CD4-positive, alpha-beta T cell treated with Interleukin-4 for 1 hour (primary cell): ENCODE measurements at places on chromosomes 4 and X.
A peak's percentile ranks its signal among the peaks of the same experiment; 100 is the strongest.

- DNase-seq = no peak
These were observed 345.7 kb upstream of the FAT1 start for GRCh38 chr4:187069398-187069797.

DNA sequence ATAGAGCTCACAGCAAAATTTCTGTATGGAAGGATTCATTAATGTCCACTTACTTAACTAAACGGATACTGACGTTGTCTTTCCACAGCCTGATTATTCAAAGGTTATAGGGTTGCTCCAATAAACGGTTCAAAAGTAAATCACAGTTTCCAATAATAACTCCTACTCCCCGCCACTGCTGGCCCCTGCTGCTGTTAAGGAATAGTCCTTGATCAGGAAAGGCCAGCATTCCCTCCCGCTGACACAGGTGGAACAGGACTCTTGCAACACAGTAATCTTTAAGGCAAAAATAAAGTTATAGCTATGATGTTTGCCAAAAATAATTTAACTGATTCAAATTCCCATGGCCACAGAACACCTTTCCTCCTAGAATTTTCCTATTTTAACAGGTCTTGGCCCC is 53.9 kb downstream of the FAT1 start:
- no peak for DNase-seq

DNA sequence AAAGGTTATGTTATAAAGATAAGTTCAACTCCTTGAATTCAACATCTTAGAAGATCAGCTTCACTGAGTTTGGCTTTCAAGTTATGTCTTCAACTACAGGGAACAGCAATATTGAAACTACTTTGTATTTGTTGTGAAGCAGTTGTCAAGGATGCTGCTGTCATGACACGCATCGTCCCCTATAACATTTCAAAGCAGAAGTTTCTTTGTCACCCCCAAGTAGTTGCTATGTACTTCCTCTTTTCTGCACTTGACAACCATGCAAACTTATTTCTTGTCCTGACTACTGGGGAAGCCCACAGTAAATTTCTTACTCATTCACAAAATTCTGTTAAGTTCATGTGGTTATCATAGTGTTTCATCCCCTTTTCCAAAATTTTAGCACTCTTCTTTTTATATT is 14.3 kb downstream of the ANTXR2 start:
- peak; percentile 86 for DNase-seq

GRCh38 chr4:75639124-75639695 is 8.9 kb upstream of the CDKL2 start:
- DNase-seq = no peak

GRCh38 chr4:139050446-139050845 is 34.9 kb downstream of the NOCT start:
- no peak for DNase-seq

- DNase-seq = no peak
These were observed 80.4 kb downstream of the SHROOM2 start for GRCh38 chrX:9866633-9867032.

GRCh38 chr4:11194431-11194830 is 234.3 kb downstream of the HS3ST1 start:
- DNase-seq = no peak

- no peak for DNase-seq
These were observed 41.9 kb upstream of the SLC4A4 start for GRCh38 chr4:71296945-71297344.

DNA sequence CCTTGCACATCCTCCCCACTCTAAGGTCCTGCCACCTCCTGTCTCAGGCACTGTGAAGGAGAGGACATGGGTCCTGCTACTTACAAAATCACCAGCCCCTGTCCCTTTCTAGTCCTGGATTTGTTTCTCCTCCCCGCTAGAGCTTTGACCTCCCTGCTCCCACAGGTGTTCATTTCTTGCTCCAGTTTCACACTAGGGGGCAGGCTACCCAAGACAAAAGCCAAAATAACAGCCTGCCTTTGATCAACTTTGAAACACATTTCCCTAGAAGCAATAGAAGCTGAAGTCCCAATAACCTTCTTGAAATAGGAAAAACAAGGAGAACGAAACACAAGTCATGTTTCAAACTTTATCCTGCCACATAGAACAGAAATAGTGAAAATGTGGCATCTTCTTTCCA is 164.4 kb downstream of the QDPR start:
- DNase-seq = no peak

DNA sequence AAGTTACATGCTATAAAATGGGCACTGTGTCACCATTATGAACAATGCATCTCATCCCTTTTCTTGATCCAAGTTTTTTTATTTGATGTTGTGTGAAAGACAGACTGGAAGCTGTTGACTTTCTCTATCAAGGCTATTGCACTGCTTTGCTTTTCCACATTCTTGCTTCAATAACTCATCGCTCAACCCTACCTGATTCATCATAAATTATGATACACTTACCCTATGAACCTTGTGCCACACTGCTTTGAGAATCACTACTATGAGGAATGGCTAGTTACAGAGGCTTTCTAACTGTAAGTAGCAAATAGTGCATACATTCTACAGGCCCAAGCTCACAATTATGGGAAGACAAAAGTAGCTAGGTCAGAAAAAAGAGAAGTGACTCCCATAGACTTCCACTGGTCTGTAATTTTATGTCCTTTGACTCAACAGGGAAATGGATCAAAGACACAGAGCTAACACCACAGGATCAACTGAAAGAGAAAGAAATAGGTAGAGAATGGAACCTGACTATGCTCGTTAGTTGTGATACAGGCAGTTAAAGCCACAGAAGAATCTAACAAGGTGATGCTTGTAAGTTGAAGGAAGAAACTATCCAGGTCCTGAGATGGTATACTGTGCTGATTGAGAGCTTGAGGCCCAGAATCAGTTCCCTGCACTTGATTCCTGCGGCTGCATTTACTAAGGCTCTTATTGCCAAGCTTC is 163.5 kb downstream of the PPP3CA start:
- no peak for DNase-seq

GRCh38 chr4:183541010-183541751 is 36.3 kb downstream of the ING2 start:
- DNase-seq = no peak

DNA sequence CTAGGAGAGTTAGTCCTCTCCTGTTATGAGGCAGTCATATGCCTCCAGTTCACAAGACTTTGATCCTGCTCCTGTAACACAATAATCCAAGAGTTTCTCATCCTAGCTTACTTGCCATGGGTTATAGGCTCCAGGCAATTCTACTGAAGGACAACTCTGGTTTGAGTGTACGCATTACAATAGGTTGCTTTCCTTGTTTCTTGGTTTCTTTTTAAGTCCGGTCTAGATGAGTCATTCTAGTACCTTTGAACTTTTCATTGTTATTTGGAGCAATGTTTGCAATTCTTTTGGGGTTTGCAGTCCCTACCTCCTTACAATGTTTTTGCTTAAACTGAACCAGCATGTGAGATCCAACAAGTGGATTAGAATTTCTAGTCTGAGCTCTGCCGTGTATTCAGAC is 109.1 kb downstream of the ANAPC4 start:
- no peak for DNase-seq

DNA sequence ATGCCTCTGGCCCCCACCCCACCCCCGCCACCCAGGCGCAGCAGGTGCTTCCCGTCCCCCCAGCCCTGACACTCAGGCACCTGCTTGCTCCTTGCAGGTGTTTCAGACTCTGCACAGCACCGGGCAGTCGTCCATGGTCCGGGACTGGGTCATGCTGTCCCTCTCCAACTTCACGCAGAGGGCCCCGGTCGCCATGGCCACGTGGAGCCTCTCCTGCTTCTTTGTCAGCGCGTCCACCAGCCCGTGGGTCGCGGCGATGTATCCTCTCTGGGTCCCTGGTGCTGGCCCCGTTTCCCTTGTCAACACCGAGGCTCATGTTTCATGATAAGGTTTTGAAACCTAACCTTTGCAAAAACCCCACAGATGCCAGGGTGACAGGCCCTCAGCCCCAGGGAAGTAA is 10.2 kb upstream of the MSANTD1 start:
- DNase-seq = no peak

- DNase-seq = no peak
These were observed 24.2 kb downstream of the ARHGAP6 start for GRCh38 chrX:11641349-11642065.

- DNase-seq = no peak
These were observed 85.1 kb downstream of the SORBS2 start for GRCh38 chr4:185726931-185727330.

DNA sequence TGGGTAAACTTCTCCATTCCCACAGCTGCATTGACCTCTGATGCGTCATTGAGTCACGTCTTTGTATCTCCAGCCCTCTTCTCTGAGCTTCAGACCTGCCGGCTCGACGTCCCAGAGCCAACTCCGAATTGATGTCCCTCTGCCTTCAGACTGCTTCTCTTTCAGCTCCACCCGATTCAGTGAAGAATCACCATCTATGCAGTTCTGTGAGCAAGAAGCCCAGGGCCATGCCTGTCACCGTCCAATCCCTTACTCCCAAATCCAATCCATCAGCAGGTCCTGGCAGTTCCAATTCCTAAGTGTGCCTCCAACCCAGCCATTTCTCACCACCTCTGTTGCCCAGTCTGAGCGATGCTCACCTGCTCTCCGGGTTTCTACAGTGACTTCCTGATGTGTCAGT is 70.7 kb downstream of the ENPP6 start:
- DNase-seq = no peak

- no peak for DNase-seq
These were observed 74.4 kb downstream of the HTT start for GRCh38 chr4:3148926-3149325.

DNA sequence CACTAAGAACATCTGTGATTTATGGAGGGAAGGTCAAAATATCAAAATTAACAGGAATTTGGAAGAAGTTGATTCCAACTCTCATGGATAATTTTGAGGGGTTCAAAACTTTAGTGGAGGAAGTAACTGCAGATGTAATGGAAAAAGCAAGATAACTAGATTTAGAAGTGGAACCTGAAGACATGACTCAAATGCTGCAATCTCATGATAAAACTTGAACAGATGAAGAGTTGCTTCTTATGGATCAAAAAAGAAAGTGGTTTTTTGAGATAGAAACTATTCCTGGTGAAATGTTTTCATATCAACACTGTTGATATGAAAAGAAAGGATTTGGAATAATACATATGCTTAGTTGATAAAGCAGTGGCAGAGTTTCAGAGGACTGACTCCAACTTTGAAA is 9.7 kb downstream of the TMPRSS11F start:
- DNase-seq = no peak

GRCh38 chr4:140971077-140971792 is 162.0 kb downstream of the RNF150 start:
- no peak for DNase-seq

GRCh38 chr4:62601737-62602136 is 1401.6 kb downstream of the ADGRL3 start:
- no peak for DNase-seq

GRCh38 chr4:74328501-74328900 is 20.2 kb downstream of the EPGN start:
- no peak for DNase-seq

DNA sequence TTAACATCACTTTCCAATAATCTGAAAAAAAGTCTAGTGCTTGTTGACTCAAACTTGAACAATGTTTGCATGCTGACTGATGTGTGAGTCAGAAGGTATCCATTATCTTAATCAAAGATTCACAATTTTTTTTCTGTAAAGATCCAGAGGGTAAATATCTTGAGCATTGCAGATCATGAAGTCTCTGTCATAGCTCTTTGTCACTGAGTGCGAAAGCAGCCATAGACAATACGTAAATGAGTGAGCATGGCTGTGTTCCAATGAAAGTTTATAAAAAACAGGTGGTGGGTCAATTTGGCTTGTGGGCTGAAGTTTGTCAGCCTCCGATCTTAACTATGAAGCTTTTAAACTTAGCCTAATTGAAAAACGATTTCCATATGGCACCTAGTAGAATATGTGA is 37.7 kb downstream of the NHS start:
- DNase-seq = no peak

GRCh38 chr4:152500800-152501434 is 35.0 kb downstream of the FBXW7 start:
- peak; percentile 89 for DNase-seq

DNA sequence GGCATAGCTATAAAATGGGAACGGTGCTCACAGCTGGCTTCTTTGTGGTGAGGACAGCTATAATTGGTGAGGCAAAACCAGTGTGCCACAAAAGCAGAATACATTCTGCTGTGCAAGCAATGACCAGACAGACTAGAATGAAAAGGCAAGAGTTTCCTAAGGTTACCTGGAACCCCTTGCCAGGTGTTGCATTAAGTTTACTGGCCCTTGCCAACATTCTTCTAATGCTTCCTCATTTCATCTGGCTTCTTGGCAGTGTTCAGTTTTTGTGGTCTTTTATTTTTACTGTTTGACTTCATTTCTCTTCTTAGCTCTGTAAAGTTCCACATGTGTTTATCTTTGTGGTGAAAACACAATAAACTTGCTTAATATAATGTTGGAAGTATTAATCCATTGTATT is 131.4 kb downstream of the PTTG2 start:
- DNase-seq = no peak

DNA sequence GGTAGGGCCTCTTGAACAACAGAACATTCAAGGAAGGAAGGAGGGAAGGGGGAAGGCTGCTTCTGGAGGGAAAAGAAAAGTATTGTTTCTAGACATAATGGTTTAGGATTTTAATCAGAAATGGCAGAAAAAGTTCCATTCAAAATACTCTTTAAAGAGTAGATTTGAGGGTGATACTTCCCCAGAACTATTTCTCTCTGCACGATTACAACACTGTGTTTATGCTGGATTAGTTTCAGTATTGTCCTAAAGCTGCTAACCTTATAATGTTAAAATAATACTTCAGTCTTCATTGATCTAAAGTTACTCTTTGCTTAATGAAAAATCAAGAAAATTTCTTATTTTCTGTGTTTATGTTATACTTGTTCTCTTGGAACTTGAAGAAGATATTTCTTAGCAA is 1026.3 kb upstream of the PABPC4L start:
- DNase-seq = no peak

- no peak for DNase-seq
These were observed 191.8 kb downstream of the ADAM29 start for GRCh38 chr4:175109933-175110332.

DNA sequence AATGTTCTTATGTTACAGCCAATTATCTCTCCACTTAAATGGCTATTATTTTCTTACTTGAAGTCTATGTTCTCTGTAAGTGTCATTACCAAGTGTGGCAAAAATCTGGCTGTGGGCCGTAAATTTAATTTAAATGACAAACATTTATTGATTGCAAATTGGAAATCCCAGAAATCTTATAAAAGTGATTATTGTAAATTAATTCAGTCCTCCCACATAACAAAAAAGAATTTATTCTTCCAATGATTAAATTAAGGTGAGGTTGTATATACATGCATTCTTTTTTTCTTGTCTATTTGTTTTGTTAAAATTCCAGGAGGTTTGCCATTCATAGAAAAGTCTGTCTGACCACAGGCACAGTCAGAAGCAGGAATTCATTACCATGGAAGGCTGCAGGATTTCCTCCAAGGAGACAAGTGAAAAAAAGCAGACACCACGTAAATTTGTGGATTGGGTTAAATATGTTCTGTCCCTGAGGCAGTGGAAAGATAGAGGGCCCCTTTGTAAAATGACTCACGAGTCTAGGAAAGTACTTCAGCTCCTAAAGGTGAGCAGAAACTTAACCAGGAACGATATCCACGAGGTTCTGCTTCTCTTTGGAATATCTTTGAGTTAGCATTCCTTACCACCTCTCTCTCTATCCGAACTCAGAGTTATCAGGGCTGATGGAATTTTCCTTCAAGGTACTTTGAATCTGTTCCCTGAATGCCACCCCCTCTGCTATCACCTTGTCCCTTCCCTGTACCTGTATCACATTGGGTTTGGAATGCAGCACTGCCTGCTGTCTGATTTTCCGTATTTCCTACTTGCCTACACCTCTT is 10.7 kb downstream of the PPARGC1A start:
- DNase-seq = no peak

- DNase-seq = peak; percentile 14
These were observed 2.9 kb downstream of the UGT8 start for GRCh38 chr4:114601304-114602052.
